ENCODE measurements at places on chromosomes 12 and 14.

DNA sequence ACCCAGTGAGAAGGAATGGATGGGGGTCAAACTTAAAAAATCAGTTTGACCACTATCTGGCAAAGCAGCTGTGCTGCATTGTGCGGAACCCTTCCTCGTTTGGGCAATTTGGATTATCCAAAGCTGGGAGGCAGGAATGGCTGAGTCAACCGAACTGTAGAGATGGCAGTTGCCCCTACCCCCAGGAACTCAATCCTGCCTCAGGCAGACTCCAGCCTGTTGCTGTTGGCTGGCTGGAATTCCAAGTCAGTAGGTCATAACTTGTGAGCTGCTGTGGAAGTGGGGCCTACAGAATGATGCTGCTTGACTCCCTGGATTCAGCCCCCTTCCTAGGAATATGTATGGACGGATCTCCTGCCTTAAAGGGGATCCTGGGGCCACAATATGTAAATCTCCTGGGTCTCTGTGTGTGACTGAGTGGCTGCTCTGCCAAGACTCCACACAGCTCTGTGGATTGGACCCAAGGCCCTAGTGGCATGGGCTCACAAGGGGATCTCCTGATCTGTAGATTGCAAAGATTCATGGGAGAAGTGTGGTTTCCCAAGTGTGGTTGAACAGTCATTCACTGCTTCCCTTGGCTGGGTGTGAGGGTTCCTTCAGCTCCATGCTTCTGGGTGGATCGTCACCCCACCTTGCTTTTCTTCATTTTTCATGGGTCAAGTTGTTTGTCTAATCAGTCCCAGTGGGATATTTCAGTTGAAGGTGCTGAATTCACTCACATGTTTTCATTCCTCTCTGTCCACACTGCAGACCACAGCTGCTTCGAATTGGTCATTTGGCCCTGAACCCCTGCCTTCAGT is 19.2 kb downstream of the LUM start:
- DNase-seq: no peak

DNA sequence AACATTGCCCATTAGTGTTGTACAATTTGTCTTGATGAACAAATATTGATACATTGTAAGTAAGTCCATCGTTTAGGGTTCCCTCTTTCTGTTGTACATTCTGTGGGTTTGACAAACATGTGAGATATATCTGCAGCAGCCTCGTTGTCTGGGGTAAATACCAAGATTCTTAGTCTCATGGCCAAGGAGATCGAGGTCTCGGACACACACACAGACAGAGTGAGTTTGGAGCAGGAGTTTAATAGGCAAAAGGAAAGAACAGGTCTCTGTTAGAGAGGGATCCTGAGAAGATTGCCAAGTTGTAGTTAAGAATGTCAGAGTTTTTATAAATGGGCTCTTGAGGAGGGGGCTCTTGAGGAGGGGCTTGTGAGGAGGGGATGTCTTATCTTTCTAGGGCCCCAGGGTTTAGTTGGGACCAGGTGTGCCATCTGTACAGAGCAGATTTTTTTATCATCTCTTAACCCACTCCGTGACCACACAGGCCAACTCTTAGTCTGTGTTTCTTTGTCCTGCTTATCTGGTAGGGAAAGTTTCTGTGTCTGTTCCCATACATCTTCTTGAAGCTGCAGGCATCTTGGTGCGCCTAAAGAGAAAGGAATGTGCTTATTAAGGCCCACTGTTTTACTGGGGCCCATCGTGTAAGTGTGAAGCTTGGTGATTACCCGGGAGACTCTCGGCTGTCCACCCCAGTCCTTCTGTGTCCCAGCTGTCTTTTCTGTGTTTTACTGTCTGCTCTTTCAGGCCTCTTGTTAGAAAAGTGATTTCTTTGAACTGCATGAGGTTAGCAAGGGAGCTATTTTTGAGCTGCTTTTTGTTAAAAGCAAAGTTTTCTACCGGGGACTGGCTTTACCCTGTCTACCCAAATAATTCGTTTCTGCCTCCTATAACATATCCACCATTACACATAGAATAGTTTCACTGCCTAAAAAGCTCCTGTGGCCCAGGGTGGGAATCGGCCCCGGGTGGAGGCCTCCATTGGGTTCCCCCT is 22.4 kb upstream of the CLEC2D start:
- no peak for DNase-seq

- DNase-seq: no peak
These were observed 16.9 kb downstream of the MEG3 start for GRCh38 chr14:100842799-100843198.

DNA sequence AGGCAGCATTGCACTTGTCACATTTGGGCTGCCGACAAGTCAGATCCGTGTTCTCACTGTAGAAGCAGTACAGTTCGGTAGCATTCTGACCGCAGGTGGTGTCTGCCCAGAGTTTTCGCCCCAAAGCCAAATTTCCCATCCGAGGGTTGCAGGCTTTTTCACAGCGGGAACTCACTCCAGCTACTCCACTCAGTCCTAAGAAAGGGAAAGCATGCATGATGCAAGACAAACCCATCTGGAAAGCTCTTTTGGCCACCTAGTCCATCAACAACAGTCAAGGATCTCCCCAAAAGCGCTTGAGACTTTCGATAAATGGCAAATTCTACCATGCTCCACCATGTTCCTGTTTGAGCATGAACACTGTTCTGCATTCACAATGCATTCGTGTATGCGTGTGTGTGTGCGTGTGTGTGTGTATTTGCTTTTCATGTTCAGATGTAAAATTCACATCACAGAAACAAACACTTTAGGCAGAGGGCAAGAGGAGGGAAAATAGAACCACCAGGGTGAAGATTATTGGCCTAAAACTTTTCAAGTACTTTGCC is 3.2 kb downstream of the NTN4 start:
- DNase-seq: no peak

- DNase-seq: no peak
These were observed 23.3 kb downstream of the TMEM63C start for GRCh38 chr14:77204907-77205306.

GRCh38 chr12:99068993-99069747 is 424.1 kb downstream of the APAF1 start:
- DNase-seq: no peak

DNA sequence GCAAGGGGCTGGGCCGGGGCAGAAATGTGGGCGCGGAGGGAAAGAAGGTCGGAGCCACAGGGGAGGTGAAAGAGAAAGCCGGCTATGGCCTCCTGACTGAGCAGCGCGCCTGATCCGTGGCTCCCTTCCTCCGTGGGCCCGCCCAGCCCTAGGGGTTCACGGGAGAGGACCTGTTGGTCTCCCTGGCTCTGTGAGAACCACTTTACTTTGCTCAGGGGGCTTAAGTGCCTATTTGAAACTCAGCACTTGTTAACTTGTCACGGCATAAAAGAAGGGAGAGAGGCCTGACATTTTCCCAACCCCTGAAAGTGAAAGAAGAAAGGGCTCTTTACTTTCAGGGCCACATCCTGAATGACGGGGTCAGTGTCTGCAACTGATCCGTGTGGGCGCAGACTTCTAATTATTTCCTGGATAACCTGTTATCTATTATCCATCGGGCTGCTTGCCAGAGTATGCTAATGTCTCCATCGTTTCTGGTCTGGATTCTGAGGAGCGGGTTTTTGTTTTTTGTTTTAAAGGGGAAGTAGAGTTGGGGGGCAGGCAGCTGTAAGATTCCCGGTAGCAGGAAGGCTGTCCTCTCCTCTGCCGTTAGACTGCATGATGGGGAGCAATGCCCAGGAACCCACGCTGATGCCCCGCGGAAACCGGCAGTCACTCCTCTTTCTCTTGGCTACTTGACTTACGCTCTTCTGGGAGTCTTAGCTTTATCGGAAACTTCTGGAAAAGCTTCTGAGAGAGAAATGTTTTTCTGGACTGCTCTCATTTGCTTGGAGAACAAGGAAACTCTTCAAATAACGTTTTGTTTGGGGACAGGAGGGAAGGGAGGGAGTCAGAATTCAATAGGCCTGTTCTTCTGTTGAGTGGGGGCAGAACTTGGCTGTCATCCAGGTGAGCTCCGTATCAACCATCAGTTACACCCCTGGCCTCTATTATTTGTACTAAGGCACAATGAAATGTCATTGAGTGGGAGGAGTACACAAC is 127.7 kb upstream of the MAX start:
- peak; percentile 36 for DNase-seq

- DNase-seq: peak; percentile 43
These were observed 9.9 kb downstream of the TBK1 start for GRCh38 chr12:64461634-64462414.

DNA sequence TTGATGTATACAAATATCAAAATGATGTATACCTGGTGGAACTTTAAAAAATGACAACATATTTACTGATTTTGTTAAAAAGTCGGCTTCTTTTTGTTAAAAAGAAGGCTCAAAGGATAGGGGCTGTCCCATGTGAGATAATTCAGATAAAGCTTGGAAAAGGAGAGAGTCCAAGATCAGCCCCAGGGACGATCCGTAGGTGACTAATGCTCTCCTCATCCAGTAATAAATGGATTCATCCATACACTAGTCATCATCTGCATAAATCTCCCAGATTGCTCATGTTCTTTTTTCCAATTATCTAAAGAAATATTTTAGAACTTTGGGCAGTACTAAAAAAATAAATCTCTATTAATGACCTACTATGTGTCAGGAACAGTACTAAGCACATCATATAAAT is 23.4 kb upstream of the FSCB start:
- DNase-seq: no peak

DNA sequence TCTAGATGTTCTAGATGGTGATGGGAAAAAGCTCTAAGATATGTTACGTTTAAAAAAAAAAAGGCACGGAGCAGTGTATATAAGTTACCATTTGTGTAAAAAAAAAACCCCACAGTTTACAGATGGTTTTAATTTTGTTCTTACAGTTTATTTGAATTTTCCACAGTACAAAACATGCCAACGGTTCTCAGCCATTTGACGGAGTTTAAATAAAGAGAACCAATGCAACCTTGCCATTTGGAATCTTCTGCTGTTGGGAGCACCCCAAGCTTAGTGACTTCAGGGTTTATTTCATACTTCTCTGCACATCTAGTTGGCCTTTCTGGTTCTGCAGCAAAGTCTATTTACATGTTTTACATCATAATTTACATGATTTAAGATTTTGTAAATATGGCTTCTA is 7.7 kb upstream of the HPD start:
- no peak for DNase-seq

DNA sequence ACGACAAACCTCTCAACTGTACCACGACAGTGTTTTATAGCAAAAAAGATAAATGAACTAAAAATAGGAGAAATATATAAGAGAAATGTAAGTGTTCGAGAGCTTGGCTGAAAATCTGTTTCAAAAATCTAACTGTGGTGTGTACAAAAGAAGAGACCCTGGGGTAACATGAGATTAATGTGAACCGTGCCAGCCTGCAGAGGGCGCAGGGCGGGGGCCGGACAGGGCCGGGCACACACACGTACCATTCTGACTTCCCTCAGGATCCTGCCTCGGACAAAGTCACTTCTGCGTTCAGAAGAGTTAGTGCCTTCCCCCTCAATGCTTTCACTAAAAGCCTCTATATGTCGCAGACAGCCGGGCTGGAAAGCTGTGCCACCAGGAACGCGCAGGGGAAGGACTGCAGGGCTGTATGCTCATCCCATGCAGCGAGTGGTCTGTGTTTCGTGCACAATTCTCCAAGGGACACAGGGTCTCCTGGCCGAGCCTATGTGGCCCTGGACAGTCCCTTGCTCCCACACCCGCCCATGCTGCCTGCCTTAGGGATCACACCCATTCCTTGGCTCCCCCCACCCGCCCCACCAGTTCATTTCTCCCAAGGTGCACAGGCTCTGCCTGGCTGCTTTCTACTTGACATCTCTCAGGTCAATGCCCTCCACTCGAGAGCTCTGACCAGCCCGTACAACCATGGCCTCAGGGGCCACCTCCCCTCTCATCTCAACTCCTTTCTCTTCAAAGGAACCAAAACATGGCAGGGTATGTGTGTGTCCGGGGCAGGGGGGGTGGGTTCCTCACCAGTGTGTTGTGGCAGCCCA is 8.5 kb downstream of the CDCA4 start:
- no peak for DNase-seq

GRCh38 chr12:10663869-10664268 is 10.0 kb downstream of the STYK1 start:
- DNase-seq: no peak

- DNase-seq: no peak
These were observed 20.8 kb upstream of the VSX2 start for GRCh38 chr14:74218462-74218861.

DNA sequence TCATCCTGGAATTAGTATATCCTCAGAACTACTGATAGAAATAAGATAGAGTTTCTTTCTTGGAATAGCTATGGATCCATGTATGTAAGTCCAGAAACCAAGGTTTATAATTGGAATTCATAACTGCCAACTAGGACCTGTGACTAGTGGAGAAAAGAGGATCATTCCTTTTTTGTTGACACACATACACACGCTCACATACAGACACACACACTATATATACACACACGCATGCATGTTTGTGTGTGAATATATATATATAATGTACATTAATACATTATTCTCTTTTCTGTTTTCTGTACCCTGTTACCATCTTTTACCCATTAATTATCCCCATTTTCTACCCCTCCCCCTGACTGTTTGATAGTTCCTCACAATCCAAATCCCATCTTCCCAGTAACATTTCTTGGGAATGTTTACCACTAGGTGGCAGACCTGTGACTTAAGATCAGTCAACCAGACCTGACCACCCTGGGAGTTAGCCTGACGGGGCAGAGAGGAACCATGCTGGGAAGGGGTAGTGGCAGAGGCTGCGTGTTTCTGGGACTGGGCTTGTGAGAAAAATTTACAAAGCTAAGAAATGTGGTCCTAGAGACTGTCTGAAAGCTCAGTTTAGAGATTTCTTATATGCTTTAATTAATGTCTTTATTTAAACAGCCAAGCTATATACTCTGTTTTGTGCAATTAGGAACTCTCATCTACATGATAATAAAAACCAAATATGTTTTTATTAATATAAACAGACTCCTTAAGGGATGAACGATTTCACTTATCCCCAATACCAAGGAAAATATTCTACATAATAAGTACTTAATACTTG is 308.0 kb downstream of the PPFIA2 start:
- peak; percentile 26 for DNase-seq

DNA sequence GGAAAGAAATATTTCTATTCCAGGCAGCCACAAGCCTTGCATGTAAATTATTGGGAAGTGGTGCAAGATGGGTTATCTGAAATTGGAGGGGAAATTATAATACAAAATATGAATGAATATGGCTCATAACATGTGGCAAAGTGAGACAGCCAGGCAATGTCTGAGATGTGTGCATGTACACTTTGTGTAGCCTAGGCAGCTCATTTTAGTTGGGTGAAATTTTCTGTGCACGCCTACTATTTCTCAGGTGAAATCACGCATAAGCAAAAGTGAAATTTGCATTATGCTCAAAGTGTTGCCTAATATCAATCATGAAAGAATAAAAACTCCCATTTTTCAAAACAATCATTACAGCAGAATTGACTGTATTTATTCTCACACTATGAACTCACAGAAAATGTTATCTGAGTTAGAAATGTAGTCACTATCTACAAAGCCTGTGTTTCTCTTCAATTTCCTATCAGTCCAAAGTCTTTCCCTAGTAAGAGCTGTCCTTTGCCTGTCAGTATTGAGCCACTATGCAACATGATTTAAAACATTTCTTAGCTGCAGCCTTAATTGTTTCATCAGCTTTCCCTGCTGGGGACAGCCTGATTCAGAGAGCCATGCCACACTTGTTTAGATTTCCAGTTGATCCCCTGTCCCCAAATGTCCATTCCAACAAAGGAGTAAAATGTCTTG is 80.7 kb downstream of the EPS8 start:
- DNase-seq: no peak

All from hepatic stellate cell (primary cell).